Glutamatergic neuron (in vitro differentiated cells): ENCODE measurements at places on chromosomes 12 and 14. TPM values are rescaled to one million over a fixed set of nuclear protein-coding genes. Genes with fewer than 3 reads are reported as not detected.
A peak's percentile ranks its signal among the peaks of the same experiment; 100 is the strongest.

DNA sequence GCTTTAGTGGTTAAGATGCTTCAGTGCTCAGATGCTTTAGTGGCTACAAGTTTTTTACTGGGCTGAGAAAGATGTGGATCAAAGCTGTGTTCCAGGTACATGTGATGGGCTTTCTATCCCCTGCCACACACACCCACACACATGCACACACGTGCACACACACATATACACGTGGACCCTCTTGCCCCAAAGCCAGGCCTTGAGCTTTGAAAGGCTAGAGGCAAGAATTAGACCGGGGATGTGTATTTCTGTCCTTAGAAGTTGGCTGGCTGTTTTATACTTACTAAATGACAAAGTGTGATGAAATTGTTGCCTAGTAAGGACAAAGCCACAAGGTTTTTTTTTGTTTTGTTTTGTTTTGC lies 376.5 kb downstream of the C12orf75 start:
- H3K27me3 ChIP-seq: peaks cover 1% of the 10 kb centered on the region
- H3K4me1 ChIP-seq: peaks cover 8% of the 10 kb centered on the region
- DNase-seq: no peak
- H3K27ac ChIP-seq: no peak overlapping the region

DNA sequence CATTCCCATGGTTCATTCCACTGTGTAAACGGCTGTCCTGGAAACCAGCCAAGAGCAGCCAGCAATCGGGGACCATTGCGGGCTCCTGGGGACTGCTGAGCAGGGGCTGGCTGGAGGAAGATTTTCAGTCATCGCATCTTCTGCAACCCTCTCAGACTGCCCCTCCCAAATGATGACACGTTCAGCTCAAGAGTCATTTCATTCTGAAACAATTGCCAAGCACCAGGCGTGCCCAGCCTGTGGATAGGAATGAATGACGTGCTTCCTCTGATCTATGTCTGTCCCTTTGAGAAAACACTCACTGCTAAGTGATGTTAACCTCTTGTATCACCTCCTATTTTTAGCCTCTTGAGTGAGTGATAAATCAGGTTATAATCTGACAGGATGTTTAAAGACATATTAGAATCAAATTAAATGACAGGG lies 62.0 kb downstream of the NDUFA12 start:
- peaks cover 4% of the 10 kb centered on the region for H3K4me1 ChIP-seq
- peaks cover 4% of the 10 kb centered on the region for H3K36me3 ChIP-seq
- peak; percentile 17 for DNase-seq
- H3K4me3 ChIP-seq: no peak overlapping the region

DNA sequence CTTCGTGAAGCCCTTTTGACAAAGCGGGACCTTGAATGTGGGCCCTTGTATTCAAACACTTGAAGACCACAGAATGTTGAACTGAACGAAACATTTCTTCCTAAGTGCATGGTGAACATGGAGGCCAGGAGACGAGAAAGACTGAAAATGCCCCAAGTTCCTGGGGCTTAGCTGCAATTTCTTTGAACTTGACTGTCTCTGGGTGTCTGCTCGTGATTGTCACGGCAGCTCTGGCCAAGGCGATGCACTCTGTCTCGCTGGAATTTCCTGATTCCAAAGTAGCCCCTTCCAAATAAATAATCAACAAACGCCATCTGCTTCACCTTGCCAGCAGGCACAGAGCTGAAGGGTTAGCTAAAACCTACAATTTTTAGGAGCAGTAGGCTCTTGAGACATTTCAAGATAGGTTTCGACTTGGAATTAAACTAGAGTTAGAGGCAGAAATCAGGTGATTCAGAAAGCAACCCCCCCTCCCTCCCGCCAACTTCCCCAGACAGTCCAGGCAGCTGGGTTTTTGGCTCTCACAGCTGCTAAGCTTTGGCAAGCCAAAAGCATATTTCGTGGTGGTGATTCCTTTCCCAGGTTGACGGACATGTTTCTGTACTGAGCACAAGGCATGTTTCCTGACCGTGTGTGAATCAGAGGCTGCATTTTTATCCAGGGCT lies 13.5 kb upstream of the IRF2BPL start:
- peaks cover 6% of the 10 kb centered on the region for H3K27me3 ChIP-seq
- peaks cover 70% of the 10 kb centered on the region for H3K4me1 ChIP-seq
- H3K36me3 ChIP-seq: no peaks in the 10 kb centered on the region
- H3K27ac ChIP-seq: peak overlapping the region; percentile 99
- peak overlapping the region; percentile 90 for H3K4me3 ChIP-seq

GLIPR1L1 gene
- total RNA-seq: not detected

CCDC63 gene
- total RNA-seq: 0.32 TPM

FAM161B gene
- total RNA-seq: 2.8 TPM

PDE3A gene
- total RNA-seq: 1.3 TPM

HIGD1C gene
- total RNA-seq: not detected

SLC10A1 gene
- not detected for total RNA-seq
